ENCODE measurements at places on chromosomes 2 and 18. TPM values are rescaled to one million over a fixed set of nuclear protein-coding genes. Genes with fewer than 3 reads are reported as not detected.

- DNase-seq, result no peak
These were observed 28.0 kb upstream of the COX5B start for GRCh38 chr2:97617911-97618310.

- DNase-seq, result no peak
These were observed 18.0 kb downstream of the SP3 start for GRCh38 chr2:173947131-173947530.

- DNase-seq, result no peak
These were observed 100.4 kb downstream of the GPD2 start for GRCh38 chr2:156536534-156536933.

DNA sequence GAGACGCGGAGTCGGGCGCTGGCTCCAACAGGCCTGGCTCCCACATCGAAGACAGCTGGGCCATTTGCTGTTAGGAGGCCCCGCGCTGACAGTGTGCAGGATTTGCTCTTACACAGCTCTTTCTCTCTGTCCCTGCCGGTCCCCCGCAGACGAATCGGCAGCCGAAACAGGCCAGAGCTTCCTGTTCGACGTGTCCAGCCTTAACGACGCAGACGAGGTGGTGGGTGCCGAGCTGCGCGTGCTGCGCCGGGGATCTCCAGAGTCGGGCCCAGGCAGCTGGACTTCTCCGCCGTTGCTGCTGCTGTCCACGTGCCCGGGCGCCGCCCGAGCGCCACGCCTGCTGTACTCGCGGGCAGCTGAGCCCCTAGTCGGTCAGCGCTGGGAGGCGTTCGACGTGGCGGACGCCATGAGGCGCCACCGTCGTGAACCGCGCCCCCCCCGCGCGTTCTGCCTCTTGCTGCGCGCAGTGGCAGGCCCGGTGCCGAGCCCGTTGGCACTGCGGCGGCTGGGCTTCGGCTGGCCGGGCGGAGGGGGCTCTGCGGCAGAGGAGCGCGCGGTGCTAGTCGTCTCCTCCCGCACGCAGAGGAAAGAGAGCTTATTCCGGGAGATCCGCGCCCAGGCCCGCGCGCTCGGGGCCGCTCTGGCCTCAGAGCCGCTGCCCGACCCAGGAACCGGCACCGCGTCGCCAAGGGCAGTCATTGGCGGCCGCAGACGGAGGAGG lies 3.5 kb downstream of the GDF7 start:
- DNase-seq, result no peak

GRCh38 chr2:230068651-230069055 lies at the start of gene SLC16A14:
Gene SLC16A14, minus strand, starts transcription at chr2:230068924. Its CDS starts 9,572 bp downstream, at chr2:230059352.
- DNase-seq, result no peak

- peak; percentile 31 for DNase-seq
These were observed 7.5 kb downstream of the ABCG8 start for GRCh38 chr2:43846140-43846793.

- DNase-seq, result no peak
These were observed 22.0 kb downstream of the FAM178B start for GRCh38 chr2:96964221-96964905.

- no peak for DNase-seq
These were observed 6.0 kb upstream of the SYT4 start for GRCh38 chr18:43283299-43283698.

DNA sequence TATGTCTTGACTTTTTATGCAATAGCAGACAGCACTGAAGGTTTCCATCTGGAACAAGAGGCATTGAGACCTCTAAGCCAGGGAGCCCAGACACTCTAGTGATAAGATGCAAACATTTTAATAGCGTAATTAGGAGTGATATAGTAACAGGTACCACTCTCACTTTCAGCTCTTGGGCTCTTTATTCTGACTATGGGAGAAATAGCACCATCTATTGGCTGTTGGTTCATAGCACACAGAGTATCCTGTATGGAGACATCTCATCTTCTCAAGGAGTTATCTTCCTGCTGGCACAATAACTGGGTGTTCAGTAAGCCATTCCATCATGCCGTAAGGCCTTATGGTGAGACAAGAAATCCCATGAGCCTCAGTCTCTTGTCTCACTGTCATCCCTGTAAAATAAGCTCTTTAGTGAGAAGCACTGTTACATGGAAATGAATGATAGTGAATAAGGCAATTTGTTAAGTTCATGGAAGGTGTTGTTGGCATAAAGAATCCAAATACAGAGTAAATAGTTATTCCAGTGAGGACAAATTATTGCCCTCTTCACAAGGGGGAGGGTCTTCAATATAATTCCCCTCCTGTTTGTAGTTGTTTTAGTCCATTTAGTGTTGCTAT lies 48.3 kb downstream of the THUMPD2 start:
- DNase-seq, result no peak

- no peak for DNase-seq
These were observed 6.1 kb downstream of the FBXO11 start for GRCh38 chr2:47899915-47900816.

GRCh38 chr2:220228310-220229006 lies 601.0 kb downstream of the SLC4A3 start:
- no peak for DNase-seq

DNA sequence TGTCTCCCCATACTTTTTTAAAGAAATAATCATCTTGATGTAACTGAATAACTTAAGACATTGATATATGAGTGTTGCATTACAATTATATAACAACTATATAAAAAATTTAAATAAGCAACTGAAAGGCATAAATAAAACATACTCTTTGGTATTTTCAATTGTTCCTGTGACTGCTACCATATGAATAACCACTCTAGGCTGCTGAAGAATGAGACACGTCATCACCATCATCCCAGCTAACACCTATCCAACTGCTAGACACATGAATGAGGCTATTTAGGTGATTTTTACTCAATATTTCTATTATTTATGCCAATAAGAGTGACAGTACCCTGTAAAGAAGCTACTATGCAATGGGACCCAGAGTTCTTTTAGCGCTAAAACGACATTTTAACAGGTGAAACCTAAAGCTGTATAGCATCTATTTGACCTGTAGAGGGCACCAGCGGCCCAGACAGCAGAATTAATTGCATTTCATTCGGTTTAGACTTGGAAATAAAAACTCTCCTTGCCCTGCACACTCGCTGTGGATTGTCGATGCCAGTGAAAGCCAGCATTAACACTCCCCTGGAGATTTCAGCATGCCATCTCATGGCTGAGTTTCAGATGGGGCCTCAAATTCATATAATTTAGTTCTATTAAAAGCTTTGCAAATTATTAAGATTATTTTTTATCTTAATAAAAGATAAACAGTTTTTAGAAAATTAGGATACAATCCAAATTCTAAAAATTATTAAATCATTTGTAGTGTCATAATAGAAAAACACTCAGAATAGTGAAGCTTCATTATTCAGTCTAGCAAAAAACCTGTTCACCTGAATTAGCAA lies 89.4 kb upstream of the MAP2 start:
- no peak for DNase-seq

DNA sequence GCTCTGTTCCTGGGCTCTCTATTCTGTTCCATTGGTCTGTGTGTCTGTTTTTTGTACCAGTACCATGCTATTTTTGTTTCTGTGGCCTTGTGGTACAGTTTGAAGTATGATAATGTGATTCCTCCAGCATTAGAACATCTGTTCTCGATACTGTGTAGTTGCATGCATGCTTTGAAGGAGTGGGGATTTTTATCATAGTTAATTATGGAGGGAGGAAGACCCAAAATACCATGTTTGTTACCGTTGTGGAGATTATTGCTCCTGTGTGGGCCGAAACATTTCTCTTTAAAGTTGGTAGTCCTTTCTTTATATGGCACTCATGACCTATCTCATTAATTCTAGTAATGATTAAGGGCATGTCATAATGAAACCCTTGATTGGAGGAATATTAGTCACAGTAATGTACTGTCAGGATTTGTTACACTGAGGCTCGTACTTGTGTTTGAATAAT lies 87.6 kb downstream of the TTC27 start:
- DNase-seq, result no peak

DNA sequence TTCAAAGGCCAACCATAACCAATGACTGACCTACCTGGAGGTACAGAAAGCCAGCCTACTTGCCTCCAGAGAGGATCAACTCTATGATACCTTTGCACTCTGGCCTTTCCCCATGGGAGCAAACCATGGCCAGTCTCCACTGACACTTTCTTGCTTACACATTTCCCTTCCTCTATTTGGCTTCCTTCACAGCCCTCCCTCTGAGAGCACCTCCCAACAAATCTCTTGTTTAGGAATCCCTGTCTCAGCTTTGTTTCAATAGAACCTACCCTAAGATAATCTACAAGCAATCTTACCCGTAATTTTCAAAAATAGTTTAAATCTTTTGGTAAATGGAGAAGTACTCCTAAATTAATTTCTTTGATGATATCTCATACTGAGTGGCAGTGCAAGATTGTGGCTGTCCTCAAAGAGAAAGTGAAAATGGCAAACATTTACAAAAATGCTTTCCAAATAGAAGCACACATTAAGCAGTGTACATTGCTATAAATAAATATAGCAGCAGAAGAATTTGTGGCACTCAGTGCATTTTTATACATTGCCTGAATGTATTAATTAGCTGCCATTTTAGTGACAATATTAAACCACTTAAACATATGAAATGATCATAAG lies 140.6 kb downstream of the CCDC148 start:
- DNase-seq, result no peak

DNA sequence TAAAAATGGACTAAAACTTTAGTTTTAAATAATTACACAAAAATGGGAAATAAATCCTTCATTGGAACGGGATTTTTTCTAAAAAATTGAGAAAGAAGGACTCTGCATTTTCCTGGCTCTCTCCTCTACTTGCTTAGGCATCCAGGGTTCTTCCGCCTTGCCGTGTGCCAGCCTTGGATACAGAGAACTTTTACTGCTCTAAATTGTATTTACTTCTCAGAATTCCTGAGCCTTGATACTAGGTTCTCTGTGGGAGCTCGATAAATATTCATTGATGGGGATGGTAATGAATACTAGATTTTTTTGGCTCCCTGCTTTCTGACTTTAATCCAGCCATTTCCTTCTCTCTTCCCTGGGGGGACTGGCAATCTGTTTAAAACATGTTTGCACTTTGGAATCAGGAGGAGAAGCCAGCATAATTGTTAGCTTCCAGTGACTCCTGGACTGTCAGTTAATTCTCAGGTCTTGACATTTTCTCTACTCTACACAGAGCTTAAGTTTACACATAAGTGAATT lies 746.1 kb upstream of the LRRTM1 start:
- no peak for DNase-seq

- no peak for DNase-seq
These were observed 98.2 kb upstream of the SMAD2 start for GRCh38 chr18:48028696-48029095.

DNA sequence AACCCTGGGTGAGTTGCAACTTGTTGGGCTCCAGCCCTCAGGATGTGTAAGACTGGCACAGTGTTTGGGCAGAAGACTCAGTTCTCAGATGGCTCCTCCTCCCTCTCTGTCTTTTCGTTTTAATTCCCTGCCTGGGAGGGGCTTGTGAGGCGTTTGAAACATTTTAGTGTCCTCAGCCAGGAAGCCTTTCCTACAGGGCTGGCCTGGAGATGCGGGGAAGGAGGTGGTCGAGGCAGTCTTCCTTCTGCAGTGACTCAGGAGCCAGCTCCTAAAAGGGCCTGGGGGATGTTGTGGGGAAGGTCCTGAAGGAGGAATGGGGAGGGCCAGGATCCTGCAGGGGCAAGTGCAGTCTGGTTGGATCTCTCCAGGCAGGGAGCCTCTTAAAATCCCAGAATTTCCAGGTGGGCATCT lies 22.1 kb upstream of the IGFBP5 start:
- DNase-seq, result no peak

- no peak for DNase-seq
These were observed 594.0 kb downstream of the NUP35 start for GRCh38 chr2:183718246-183718645.

DNA sequence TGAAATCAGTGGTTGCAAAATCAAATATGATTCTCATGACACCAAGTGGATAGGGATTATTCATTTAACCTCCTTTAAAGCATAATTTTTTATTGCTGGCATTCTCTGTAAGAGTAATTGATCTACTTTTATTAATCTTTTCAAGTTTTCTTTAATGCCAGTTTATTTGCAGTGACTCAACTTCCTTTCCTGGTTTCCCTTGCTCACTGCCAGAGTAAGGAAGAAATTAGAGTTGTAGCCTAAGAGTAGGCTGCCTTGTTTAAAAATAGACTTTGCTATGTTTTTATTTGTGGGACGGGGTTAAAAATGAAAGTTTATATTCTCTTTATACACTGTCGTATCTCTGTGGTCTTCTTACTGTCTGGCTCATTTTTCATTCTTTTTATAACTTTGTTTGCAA lies 148.6 kb downstream of the WDR7 start:
- DNase-seq, result no peak

GRCh38 chr2:39179974-39180960 lies 59.4 kb upstream of the SOS1 start:
- no peak for DNase-seq

DNA sequence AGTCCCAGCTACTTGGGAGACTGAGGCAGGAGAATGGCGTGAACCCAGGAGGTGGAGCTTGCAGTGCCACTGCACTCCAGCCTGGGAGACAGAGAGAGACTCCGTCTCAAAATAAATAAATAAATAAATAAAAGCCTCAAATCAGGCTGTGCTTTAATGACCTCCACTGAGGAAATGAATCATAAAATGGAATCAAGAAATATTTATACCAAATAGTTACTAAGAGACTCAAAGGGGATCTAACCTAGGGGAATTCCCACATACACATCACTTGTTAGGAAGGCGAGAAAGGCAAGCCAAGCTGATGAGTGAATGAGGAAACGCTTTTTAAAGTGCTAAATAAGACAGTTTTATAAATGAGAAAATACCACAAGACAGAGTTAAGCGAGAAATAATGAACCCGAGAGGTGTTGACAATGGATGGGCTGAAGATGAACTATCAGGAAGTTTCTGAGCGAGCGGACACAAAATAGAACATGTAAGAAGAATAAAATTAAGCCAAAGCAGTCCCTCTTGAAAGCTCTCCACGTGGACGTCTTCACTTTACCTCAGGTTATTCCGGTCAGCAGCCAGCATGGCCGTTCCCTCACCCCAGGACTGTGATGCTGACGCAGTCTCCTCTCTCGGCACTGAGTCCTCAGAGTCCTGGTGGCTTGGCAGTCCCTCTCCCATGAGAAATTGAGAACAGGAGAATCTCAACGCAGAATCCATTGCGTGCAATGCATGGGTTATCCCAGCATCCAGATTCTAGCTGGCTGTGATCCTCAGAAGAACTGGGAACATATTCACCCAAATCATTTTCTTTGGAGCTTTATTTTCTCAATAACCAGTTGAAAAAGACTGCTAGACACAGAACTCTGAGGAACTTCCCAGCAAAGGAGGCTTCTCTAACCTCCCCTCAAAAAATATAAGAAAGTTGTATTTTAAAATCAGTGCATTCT lies 22.3 kb downstream of the PXDN start:
- DNase-seq, result no peak

The GLS gene
- total RNA-seq, result 81.8 TPM

The CXCR1 gene
- total RNA-seq, result not detected

The LRATD1 gene
- total RNA-seq, result 2.3 TPM

The TRABD2A gene
- 18.6 TPM for total RNA-seq

The SERPINB11 gene
- not detected for total RNA-seq

The TEX44 gene
- not detected for total RNA-seq

The HOXD13 gene
- not detected for total RNA-seq

The ABCG8 gene
- not detected for total RNA-seq

The CMPK2 gene
- total RNA-seq, result 0.31 TPM

The GALNT13 gene
- total RNA-seq, result 9.6 TPM

The PRSS56 gene
- not detected for total RNA-seq

The DOK6 gene
- 0.50 TPM for total RNA-seq

The PIGN gene
- 26.3 TPM for total RNA-seq
